Inflammatory macrophage (primary cell): ENCODE measurements at places on chromosomes 5 and 9.

- DNase-seq: no peak
Measured at GRCh38 chr5:95725071-95725820, 5.9 kb upstream of the RHOBTB3 start.

- DNase-seq: no peak
Measured at GRCh38 chr5:68266457-68266856, 50.9 kb downstream of the PIK3R1 start.

GRCh38 chr5:151270599-151270998 lies 17.6 kb downstream of the GM2A start:
- DNase-seq: peak; percentile 56

- no peak for DNase-seq
Measured at GRCh38 chr5:125536582-125536981, 790.1 kb upstream of the ZNF608 start.

GRCh38 chr5:60679816-60680215 lies 20.1 kb downstream of the DEPDC1B start:
- DNase-seq: no peak

GRCh38 chr5:73120222-73121118 lies at the start of gene TMEM171:
TSS of gene TMEM171 (plus strand) at chr5:73120575. CDS start at chr5:73123374, 2,799 bp downstream.
- no peak for DNase-seq

- peak; percentile 73 for DNase-seq
Measured at GRCh38 chr5:157476702-157477408, 16.8 kb downstream of the NIPAL4 start.

DNA sequence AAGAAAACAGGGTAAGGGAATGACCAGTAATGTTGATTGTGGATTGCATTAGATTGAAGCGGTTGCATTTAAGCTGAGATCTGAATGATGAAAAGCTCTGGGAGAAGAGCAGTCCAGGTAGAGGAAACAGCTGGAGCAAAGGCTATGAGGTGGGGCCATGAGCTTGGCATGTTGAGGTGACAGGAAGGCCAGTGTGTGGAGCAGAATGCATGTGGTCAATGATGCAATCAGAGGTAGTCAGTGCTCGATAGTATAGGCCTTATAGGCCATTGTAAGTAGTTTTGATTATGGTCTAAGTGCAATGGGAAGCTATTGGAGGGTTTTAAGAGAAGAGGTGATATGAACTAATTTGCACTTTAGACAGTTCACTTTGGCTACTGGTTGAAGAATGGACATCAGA lies 270.4 kb downstream of the ARHGAP26 start:
- no peak for DNase-seq

DNA sequence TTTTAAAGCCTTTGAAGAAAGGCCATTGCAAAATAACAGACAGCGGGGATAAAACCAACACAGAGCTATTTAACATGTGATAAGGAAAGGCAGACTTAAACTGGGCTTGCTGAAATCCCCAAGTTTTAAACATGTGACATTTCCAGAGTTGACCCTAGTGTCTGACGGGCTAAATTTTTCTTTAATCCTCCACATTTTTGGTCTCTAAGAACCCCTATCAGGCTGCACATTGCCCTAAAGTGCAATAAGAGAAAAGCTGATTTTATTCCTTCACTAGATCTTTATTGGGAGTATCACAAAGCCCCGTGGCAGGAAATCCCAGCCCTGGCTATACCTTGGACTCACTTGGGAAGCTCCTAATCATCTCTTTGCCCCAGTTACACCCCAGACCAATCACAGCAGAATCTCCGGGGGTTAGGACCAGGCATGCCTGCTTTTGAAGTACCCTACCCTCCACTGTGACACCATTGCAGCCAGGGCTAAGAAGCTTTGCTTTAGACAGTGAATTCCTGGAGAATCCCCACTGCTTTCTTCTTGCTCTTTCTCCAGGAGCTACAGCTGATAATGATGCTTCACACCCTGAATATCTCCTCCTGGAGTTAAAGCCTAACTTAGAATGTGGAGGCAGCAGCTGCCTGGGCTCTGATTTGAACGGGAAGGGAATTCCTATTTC lies 20.1 kb upstream of the COL15A1 start:
- no peak for DNase-seq

DNA sequence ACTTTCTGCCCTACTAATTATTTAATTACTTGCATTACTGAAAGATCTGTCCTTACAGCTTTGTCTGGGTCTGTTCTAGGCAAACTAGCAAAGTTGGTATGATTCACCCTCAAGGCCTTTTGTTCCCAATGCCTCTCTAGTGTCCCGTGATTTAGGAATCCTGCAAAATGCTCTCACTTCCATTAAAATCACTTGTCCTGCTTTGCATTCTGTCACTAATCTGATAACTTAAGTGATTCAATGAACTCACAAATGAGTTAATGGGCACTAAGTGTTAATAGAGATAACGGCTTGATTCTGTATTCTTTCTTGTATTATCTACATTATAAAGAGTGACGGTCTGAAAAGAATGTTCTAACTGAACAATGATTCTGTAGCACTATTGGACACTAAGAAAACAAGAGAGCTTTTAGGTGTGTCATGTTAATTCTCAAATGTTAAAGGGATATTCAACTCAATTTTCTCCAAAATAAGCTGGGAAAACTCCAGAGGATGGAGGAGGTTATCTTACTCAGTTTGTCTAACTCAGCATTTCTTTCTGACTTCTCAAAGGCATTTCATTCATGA lies 697.3 kb downstream of the CETN3 start:
- DNase-seq: no peak
